ENCODE measurements at places on chromosomes 12 and 14.

GRCh38 chr12:67517181-67517887, 131.2 kb upstream of the DYRK2 start:
- DNase-seq, result no peak

DNA sequence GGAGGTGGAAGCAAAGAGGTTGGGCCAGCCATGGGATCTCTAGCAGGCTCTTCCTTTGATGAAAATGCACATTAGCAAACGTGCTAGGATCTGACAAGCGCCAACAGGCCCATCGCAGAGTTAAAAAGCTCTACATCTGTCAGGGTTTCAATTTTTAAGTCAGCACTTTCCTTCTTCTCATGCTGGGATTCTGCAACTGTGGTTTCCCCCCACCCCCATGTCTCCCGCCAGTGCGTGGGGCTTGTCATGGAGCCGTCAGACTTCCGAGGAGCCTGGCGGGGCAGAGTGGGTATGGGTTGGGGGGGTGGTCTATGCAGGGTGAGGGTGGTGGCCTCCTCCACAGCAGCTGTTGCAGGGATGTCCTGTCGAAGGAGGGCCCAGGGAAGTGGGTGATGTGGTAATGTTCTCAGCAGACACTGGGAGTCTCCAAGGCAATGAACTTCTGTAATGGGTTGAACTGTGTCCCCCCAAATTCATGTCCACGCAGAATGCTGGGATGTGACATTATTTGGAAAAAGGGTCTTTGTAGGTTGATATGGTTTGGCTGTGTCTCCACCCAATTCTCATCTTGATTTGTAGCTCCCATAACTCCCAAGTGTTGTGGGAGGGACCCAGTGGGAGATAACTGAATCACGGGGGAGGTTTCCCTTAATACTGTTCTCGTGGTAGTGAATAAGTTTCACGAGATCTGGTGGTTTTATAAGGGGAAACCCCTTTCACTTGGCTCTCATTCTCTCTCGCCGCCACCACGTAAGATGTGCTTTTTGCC, 115.2 kb upstream of the MAP1LC3B2 start:
- DNase-seq, result no peak

GRCh38 chr12:16399101-16399500, 51.7 kb downstream of the MGST1 start:
- DNase-seq, result no peak

- DNase-seq, result no peak
Observed at GRCh38 chr12:46349253-46349652, 23.3 kb downstream of the SLC38A2 start.

DNA sequence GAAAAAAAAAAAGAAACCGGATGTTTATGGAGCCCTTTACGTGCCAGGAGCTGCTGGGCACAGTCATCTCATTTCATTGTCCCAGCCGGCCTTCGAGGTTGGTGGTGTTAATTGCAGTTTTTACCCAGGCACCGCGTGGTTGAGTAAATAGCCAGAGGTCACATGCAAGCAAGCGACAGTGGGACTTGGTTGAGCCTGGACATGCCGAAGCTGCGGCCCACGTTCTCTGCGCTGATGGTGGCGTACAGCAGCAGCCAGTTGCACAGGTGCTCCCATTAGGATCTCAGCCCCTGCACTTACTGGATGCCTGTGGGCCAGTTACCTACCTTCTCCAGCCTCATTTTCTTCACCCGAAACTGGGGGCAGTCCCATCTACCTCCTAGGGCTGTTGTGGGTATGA, 54.0 kb downstream of the TSPAN9 start:
- DNase-seq, result no peak

DNA sequence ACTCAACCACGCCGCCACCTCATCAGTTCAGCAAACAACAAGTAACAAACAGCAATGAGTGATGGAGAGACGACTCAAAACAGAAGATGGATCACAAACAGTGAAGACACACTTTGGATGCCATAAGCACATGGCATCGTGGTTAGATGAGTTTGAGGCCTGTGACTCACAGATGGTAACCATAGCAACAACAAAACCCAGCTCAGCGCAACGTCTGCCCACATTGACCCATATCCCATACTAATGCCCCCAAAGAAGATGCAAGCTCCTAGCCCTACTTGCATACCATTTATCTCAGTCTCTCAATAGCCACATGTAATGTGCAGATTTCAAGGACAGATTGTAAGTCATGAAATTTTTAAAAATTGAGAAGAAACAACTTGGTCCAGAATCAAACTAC, 1322.3 kb upstream of the TMEM132C start:
- no peak for DNase-seq

Data from putamen (tissue), 1 donor.